Airway epithelial cell (primary cell): ENCODE measurements at places on chromosomes 1 and 21. TPM values are rescaled to one million over a fixed set of nuclear protein-coding genes. Genes with fewer than 3 reads are reported as not detected.

The PIK3R3 gene
- 7.6 and 10.6 TPM in 2 replicates for total RNA-seq

The FAM177B gene
- total RNA-seq = not detected in 2 replicates

The CD84 gene
- not detected in 2 replicates for total RNA-seq

The CD52 gene
- not detected in 2 replicates for total RNA-seq

The RHD gene
- total RNA-seq = not detected in 2 replicates

The UMODL1 gene
- total RNA-seq = not detected in 2 replicates

The ATXN7L2 gene
- 3.2 and 4.6 TPM in 2 replicates for total RNA-seq

The HLCS gene
- total RNA-seq = 8.5 and 17.2 TPM in 2 replicates

The RAB3B gene
- total RNA-seq = 4.7 and 6.7 TPM in 2 replicates

The NAXE gene
- 118 and 139 TPM in 2 replicates for total RNA-seq

The HPDL gene
- 5.2 and 8.5 TPM in 2 replicates for total RNA-seq

The CACNA1S gene
- total RNA-seq = not detected in 2 replicates

The SPRR3 gene
- total RNA-seq = 286 and 324 TPM in 2 replicates

The ERRFI1 gene
- 120 and 140 TPM in 2 replicates for total RNA-seq
